NCI-H524 (cell line): ENCODE measurements at places on chromosomes 12 and 14.

GRCh38 chr12:92436856-92437255 is 265.9 kb upstream of the PLEKHG7 start:
- DNase-seq, result no peak

- no peak for DNase-seq
Measured at GRCh38 chr12:120376934-120377572, 8.1 kb upstream of the MSI1 start.

- DNase-seq, result no peak
Measured at GRCh38 chr14:105859717-105860614, 333.6 kb downstream of the TMEM121 start.

- no peak for DNase-seq
Measured at GRCh38 chr12:7557227-7557626, 53.6 kb upstream of the CD163 start.

DNA sequence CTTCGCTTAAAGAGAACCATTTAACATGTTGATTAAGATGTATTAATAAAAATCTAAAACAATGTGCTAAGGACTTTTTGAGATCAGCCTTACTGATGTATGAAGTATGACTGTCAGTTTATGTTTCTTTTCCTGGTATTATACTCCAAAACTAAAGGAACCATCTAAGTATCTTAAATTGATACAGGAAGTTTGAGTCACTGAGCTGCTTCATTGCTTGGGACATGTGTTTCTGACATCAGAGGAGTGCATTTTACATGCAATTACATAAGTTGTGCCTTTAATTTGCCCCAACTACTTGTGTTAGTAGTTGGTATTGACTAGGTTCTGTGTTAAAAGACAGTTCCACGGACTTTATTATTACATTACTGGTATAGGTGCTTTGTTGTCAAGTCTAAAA is 50.9 kb downstream of the PROX2 start:
- no peak for DNase-seq

- no peak for DNase-seq
Measured at GRCh38 chr12:108446766-108447165, 68.3 kb upstream of the FICD start.

DNA sequence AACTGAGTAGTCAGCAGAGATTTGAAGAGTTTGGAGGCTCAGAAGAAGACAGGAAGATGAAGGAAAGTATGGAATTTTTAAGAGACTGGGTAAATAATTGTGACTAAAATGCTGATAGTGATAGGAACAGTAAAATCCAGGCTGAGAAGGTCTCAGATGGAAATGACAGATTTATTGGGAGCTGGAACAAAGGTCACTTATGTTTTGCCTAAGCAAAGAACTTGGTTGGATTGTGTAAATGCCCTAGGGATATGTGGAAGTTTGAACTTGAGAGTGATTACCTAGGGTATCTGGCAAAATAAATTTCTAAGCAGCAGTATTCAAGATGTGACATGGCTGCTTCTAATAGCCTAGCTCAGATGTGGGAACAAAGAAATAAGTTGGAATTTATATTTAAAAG is 180.9 kb downstream of the TRHDE start:
- DNase-seq, result no peak

DNA sequence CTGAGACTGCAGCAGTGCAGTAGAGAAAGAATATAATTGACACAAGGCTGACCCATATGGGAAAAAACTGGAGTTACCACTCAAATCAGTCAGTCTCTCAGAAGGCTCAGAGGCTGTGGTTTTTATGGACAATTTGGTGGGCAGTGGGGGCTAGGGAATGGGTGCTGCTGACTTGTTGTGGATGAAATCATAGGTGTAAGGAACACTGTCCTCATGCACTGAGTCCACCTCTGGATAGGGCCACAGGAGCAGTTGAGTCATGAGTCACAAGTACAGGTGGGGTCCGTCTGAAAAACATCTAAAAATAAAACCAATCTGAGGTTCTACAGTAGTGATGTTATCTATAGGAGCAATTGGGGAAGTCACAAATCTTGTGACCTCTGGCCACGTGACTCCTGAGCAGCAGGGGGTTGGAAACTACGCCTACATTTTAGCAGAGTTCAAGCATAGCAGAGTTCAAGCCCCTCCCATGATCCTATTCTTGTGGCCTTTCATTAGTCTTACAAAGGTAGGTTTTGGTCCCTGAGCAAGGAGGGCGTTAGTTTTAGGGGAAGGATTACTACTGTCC is 18.1 kb upstream of the SGPP1 start:
- DNase-seq, result no peak

GRCh38 chr12:103834942-103835341 is 6.1 kb downstream of the NT5DC3 start:
- no peak for DNase-seq

DNA sequence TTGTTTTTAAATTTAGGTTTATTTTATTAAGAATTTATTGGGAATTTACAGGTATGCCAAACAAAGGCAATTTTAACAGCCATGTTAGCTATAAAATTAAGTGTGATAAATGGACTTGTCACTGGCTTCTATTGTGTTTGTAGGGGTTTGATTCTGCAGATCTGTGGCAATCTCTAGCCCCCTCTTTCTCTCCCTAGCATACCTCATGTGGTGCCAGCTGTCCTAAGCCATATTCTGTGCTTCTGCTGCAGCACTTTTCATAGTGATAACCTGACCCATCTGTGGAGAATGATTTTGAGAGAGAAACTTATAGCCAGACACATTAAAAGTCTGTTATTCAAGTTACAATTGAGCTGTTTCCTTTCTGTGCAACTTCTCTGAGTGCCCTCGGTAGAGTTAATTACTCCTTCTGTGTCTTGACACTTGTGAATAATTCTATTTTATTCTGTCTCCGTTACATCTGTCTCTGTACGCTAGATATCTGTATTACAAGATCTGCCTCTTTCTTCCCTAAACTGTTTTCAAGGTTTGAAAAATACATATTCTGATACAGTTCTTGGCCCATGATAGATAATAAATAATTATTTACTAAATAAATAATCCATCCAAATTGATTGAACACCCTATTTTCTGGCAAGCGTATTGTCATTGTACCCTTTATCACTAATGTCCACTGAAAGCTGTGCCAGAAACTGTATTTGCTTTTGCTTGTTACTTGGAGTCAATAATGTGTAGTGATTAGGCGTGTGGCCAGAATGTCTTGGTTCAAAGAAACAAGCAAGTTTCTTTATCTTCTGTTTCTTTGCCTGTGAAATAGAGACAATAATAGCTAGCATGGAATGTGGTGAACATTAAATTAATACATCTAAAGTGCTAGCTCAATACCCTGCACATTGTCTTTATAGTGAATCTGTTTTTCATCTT is 40.0 kb downstream of the FRS2 start:
- DNase-seq, result no peak

- DNase-seq, result no peak
Measured at GRCh38 chr12:104582739-104583138, 126.0 kb downstream of the CHST11 start.

DNA sequence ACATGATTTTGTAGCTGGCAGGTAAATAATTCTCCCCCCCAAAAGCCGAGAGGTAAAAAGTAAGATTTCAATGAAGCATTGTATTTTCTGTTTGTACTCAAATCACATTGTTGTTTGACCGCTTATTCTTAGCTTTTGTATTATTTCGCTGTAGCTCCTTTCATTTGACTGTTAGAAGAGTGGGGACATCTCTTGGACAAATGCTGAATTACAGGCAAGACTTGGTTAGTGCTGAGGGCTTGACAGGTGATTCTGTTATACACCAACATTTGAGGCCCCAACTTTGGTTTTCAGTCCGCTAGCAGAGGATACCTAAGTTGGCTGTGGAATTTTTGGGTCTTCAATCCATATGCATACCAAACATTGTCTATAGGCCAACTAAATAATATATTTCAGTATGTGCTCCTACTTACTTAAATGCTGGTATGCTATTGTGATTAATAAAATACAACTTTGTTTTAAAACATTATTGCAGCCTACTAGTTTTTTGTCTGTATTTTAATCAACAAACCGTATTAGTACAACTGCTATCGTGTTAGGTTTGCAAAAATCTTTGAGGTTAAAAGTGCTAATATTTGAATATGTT is 102.2 kb downstream of the ERC1 start:
- DNase-seq, result peak; percentile 2

DNA sequence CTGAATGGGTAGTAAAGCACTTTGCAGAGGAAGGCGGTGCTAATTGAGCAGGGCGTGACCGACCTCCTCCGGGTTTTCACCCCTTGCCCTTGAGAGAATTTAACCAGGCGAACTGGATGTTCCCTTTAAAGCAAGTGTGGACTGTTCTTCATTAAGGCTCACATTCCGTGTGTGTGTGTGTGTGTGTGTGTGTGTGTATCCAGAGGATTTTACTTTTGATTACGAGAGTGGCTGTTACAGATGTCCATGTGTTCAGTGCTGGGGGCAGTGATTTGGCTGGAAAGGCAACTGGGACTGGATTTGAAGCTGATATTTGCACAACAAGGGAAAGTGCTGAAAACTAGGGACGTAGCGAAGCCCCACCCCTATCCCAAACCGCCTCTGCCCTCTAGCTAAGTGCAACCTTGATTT is 2.2 kb downstream of the TMEM132C start:
- DNase-seq, result peak; percentile 2

DNA sequence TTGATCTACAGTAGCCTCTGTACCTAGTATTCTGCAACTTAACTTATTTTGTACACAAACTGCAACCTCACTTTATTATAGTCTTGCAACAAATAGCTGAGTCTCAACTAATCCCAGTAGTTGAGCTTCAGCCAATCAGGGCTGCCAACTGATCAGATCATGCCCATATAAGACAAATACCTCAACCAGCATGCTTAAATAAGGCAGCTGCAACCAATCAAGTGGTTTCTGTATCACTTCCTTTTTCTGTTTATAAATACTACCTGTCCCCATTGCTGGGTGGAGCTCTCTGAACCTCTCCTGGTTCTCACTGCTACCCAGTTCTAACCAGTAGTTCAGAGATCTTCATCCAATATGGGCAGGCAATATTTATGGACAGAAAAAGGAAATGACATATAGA is 248.5 kb upstream of the FBXO33 start:
- no peak for DNase-seq

DNA sequence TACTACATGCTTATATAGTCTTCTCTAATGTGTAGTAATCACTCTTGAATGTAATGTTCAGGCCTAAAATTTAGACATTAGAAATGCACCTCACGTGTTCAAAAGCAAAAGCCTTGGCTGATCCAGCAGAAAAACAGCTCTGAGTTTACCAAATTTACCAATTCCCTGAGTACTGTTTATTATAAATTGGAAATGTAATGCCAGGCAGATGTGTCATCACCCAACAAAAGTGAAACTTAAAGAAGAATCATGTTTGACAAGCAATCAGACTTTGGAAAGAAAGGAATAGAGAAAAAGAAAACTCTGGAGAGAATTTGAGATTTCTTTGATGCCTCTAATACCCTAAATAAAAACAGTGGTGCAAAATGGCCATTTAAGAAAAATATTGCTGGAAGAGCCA is 26.5 kb upstream of the STRAP start:
- no peak for DNase-seq

GRCh38 chr14:69428289-69428998 is 30.0 kb downstream of the SLC39A9 start:
- no peak for DNase-seq

- no peak for DNase-seq
Measured at GRCh38 chr12:61563665-61564450, 696.3 kb upstream of the USP15 start.

- DNase-seq, result no peak
Measured at GRCh38 chr14:97571866-97572555, 774.8 kb downstream of the VRK1 start.

GRCh38 chr12:63997198-63997597 is 152.7 kb downstream of the SRGAP1 start:
- no peak for DNase-seq

DNA sequence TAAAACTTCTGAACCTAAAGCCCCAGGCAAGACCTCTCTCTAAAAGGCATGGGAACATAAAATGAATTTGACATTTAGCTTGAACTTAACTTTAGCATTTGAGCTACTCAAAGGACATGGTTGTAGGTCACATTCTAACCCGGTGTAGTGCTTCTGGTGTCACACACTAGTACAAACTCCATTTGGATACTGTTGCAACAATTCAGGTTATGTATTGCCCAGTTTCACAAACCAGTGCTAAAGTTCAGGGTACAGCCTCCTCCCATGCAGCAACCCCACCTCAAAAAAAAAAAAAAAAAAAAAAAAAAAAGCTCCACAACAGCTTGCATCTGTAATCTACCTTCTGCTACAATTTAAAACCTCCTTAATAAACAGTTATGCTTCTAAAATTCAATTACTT is 7.8 kb downstream of the PPTC7 start:
- no peak for DNase-seq

- no peak for DNase-seq
Measured at GRCh38 chr12:96456265-96456974, 33.0 kb upstream of the CFAP54 start.

DNA sequence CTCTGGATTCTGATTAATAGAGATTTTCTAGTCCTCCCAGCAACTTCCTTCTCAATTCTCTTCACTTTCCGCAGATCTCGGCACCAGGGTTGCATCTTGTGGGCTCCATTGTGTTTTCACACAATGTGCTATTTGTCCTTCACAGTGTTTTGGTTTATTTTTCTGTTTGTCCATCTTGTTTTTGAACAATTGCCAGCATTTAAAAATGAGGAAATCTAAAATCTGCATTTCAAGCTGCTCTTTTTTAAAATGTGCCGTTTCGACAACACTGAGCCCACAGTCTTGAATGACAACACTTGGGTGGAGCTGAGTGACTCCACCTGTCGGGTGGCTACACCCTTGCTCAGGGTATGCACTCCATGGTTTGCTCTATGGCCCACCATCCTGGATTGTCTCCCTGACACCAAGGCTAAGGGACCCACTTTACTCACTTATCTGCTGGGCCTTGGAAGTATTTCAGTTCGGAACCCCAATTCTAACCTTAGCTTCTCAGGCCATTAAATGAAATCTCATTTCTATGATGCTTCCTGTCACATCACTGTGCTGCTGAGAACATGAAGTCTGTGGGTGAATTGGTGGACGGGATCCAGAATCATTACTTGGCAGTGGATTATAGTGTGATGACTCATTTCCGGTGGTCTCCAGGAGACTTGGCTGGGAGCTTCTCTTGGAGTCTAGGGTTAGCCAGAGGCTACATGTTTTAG is 3.4 kb upstream of the MYRFL start:
- no peak for DNase-seq

DNA sequence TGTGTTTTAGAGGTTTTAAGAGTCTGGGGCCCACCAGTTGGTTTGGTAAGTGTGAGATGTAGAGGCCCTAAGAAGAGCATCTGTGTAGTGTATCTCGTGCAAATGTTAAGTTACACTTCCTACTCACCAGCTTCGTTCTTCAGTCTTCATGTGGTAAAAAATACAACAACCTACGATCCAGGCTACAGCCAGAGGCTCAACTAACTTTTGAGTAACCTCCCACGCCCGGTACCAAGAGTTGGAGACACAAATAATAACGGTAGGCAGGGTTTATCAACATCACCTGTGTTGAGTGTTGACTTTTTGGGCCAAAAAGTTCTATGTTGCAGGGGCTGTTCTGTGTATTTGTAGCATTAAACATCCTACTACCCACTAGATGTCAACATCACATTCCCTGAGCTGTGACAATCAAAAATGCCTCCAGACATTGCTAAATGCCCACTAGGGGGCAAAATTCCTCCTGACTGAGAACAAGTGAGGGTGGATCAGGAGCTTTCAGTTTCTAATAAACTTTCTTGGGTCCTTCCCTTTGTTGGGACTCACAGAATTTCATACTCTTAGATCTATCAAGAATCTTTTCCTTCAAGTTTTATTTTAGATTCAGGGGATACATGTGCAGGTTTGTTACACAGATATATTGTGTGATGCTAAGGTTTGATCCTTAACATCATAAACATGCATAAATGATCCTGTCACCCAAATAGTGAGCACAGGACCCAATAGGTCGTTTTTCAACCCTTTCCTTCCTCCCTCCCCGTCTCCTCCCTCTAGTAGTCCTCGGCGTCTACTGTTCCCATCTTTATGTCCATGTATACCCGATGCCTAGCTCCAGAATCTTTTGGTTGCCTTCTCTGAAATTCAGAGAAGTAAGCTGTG is 94.7 kb downstream of the SLC2A13 start:
- peak; percentile 46 for DNase-seq
